Activated naive CD8-positive, alpha-beta T cell treated with anti-CD3 and anti-CD28 coated beads for 36 hours (primary cell): ENCODE measurements at places on chromosomes 2 and 18.

DNA sequence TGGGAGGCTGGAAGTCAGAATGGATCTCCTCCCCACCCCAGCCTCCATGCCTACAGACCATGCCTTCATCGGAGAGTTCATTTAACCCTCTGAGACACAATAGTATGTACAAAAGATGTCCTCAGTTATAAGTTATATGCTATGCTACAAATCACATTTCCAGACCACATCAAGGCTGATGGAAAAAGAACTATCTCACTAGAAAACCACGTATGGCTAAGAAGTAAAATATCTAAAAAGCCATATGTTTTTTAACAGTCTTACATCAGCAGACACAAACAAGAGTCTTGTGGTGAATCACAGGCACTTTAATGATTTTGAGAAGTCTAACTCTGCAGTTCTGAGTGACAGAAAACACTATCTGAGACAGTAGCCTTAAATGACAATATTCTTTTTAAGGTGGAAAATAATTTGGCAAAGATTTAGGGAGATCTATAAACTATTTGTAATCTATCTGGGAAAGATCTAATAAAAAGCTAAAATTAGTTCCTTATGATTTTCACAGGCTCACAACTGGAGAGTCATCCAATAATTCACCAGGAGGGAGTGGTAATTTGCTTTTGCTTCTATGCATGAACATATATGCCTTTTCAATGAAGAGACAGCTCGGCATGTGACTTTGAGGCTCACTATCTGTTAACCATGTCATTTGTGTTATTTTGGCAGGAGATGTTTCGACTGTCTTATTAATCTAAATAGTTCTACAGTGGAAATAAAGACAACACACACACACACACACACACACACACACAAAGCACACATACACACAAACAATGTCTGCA, 197.5 kb downstream of the IRS1 start:
- no peak for DNase-seq

- DNase-seq = no peak
These were observed 171.6 kb downstream of the DDX1 start for GRCh38 chr2:15763106-15763821.

- DNase-seq = peak; percentile 78
These were observed 91.6 kb upstream of the MGAT4A start for GRCh38 chr2:98822301-98823164.

GRCh38 chr18:70384181-70384790, 95.4 kb downstream of the SOCS6 start:
- no peak for DNase-seq

- DNase-seq = no peak
These were observed 2.0 kb upstream of the CYP26B1 start for GRCh38 chr2:72149556-72150156.
